ENCODE measurements at places on chromosomes 3 and 15. TPM values are rescaled to one million over a fixed set of nuclear protein-coding genes. Genes with fewer than 3 reads are reported as not detected.

The CACNA2D3 gene
- 33.7 TPM for total RNA-seq

The FAM107A gene
- 82.9 TPM for total RNA-seq

The PLA2G4D gene
- total RNA-seq: not detected

The BOC gene
- total RNA-seq: 7.1 TPM

The NME9 gene
- total RNA-seq: not detected

The C3orf85 gene
- total RNA-seq: not detected

The GAP43 gene
- total RNA-seq: 0.22 TPM

The KCNMB3 gene
- 0.92 TPM for total RNA-seq

The CEP19 gene
- 1.9 TPM for total RNA-seq

The MYL3 gene
- 11,437 TPM for total RNA-seq

The SERINC4 gene
- total RNA-seq: 0.30 TPM

The IDH3A gene
- total RNA-seq: 425 TPM

GRCh38 chr3:195855471-195856409, 44.0 kb upstream of the MUC4 start:
- DNase-seq: no peak

GRCh38 chr15:69486481-69487110, 34.0 kb downstream of the RPLP1 start:
- DNase-seq: no peak

DNA sequence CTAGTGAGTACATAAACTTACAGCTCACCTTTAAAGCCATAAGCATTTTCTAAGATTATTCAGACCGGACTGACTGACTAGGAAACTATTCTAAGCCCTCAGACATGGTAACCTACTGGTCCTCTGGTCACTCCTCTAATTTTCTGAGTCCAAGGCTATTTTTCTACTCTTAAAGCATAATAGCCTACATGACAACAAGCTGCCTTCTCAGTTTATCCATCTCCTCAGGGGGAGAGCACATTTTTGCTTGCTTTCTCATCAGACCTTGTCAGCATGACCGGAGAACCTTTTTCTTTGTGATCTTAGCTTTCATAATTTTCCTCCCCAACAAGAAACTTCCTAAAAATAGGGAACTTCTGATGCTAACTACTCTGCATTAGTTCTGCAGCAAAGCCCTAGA, 38.4 kb downstream of the UBP1 start:
- no peak for DNase-seq

DNA sequence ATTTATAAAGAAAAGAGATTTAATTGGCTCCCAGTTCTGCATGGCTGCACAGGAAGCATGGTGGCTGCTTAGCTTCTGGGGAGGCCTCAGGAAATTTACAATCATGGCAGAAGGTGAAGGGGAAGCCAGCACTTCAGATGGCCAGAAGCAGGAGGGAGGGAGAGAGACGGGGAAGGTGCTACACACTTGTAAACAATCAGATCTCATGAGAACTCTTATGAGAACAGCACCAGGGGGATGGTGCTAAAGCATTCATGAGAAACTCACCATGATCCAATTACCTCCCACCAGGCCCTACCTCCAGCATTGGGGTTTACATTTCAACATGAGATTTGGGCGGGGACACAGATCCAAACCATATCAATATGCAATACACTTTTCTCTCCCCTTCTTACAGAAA, 73.7 kb downstream of the ECT2 start:
- DNase-seq: no peak

DNA sequence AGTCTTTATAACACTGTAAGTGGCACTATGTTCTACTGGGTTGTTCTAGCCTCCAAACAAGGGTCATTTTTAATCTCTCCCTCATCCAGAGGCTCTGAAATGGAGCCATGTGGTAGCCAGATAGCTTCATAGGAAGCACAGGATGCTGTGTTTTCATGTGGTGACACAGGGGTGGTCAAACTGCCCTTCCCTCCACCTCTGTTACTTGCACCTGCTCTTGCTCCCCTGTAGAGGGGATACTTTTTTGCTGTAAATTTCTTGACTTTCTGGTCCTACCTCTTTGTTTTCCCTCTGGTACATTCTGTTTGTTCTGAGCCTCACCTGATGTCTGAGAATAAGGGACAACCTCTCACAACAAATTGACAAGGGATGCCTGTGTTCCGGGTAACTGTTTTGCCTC, 76.8 kb downstream of the EPHB1 start:
- no peak for DNase-seq

GRCh38 chr15:52370010-52370409, 74.4 kb upstream of the MYO5C start:
- DNase-seq: no peak

- DNase-seq: no peak
Observed at GRCh38 chr3:143216709-143217182, 97.2 kb downstream of the CHST2 start.

DNA sequence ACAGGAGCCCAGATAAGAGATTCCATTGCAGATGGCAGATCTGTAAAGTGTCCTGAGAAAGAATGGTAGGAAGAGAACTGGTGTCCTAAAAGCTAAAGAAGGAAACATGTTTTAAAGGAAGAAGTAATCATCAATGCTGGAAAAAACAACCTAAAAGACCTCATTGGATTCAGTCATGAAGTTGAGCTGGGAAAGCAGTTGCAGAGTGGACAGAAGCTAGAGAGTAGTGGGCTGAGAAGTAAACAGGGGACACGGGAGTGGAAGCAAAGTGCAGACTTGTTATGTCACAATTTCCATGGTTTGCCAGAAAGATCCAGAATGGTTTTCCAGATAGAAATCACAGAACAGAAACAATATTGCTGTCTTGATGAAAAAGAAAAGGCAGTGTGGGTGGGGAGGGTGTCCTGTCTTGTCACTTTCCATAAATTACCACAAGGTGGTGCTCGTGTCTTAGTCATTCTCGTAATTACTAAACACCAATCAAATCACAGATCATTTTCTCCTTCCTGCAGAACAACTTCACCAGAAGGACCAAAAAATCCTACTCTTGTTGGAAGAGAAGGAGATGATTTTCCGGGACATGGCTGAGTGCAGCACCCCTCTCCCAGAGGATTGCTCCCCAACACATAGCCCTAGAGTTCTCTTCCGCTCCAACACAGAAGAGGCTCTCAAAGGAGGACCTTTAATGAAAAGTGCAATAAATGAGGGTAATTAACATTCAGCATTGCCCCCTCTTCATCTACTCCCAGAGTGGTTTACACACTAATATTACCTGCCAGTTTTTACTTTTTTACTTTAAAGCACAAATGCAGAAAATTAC, 64.5 kb downstream of the KLHL25 start:
- DNase-seq: no peak

DNA sequence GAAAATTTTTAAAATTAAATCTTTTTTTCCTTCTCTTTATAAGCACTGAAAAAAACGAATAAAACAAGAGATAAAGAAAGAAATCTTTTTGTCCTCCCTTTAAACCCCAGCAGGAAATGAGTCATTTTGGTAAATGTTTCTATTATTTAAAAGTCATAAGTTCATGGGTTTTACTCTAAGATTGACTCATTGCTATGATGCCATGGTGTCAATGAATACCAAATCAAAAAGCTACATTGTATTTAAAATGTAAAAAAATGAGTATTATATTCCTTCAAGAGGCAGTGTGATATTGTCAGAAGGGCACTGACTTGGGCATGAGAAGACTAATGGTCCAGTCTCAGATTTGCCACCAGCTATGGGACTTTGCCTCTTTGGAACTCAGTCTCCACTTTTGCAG, 303.4 kb upstream of the DNAJC19 start:
- DNase-seq: no peak

GRCh38 chr15:95923792-95924191, 406.7 kb upstream of the NR2F2 start:
- DNase-seq: no peak

DNA sequence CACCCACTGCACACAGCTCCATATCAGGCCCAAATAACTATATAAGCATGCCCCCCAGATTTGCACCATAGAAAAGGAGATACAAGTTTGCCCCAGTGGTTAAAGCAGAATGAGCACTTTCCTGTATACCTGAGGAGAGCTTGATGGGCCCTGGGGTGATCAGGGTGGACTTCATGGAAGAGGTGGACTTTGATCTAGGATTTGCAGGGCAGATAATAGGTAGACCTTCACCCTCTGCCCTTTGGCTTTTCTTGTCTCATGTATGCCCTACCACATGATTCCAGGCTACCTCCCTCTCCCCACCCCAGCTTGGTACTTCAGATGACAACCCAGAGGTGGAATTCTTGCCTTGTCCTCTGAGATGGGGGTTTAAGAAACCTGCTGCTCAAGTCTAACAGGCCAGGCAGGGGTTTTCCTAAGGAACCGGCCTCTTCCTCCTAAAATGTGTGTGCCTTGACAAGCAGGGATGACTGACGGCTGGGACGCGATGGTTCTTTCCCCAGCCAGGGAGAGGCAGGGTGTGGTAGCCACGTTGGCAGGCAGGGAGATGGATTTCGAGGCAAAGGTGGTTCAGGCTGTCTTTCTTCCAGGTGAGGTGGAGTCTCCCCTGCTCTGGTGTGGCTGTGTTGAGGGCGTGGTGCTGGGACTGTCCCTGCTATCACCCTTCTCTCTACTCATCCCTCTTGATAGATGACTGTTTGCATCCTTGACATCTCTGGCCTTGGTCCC, 6.6 kb upstream of the RHCG start:
- DNase-seq: no peak

DNA sequence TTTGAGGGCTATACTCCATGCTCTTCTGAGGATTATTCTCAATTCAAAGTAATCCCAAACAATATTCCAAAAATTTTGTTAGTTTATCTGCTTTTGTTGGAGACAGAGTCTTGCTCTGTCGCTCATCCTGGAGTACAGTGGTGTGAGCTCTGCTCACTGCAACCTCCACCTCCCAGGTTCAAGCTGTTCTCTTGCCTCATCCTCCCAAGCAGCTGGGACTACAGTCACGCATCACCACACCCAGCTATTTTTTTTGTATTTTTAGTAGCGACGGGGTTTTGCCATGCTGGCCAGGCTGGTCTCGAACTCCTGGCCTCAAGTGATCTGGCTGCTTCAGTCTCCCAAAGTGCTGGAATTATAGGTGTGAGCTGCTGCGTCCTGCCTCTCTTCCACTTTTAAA, 39.1 kb downstream of the MEF2A start:
- no peak for DNase-seq

- no peak for DNase-seq
Observed at GRCh38 chr3:186577521-186577920, 7.0 kb downstream of the DNAJB11 start.

DNA sequence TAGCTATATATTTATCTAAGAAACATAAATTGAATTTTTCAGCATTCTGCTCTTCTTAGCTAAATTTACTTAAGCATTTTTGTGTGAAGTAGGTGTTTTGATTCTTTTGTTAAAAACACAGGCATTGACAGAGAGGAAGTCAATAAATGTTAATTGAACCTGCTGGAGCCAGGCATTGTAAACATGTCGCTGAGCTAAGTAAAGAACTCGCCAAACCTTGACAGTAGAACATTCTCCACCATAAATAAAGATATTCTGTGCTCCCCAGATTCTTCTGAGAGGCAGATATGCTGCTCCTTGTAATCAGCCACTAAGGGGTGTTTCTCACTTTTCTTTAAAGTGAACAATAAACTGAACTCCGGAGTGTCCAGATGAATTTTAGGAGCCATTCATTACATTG, 38.4 kb downstream of the SYNM start:
- DNase-seq: no peak

DNA sequence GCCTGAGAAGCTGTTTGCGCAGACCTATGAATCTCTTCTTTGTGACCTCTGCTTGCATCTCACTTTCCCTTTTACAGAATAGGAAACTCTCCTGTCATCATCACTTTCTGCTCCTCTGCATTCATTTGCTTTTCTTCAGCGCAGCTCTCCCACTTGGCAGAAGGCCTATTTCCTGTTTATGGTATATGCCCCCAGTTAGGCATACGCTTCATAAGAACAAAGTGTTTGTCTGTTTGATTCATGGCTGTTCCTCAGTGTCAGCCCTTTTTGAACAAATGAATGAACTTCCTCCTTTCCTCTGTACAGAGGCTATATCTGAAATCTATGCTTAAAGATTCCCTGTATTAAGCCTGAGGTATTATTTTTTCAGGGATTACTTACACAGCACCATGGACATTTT, 1216.9 kb upstream of the GBE1 start:
- no peak for DNase-seq

GRCh38 chr3:126081618-126082361, 2.1 kb downstream of the SLC41A3 start:
- DNase-seq: no peak

GRCh38 chr3:189372243-189372642, 200.5 kb downstream of the TPRG1 start:
- no peak for DNase-seq

DNA sequence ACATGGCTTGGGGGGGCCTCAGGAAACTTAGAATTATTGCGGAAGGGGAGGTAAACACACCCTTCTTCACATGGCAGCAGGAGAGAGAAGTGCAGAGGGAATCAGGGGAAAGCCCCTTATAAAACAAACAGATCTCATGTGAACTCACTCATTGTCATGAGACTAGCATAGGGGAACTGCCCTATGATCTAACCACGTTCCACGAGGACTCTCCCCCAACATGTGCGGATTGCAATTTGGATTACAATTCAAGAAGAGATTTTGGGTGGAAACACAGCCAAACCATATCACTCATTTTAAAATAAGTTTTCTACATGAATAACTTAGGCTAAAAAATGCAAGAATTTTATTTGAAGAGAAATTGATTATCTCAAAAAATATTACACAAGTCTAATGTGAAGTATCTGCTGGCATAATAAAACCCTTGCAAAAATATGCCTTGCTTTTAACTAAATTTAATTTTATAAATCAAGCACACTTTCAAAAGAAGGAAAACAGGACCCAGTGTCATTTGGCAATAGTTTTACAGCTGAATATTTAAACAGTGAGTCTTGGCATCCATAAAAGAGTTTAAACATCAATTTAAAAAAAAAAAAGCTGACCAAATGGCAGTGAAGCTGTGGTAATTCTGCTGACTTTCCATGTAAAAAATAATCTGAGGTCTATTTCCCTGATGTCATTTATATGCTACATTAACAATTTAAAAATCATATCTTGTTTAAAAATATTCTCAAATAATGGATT, 1057.2 kb downstream of the NAALADL2 start:
- no peak for DNase-seq

- DNase-seq: no peak
Observed at GRCh38 chr15:66222273-66223198, 31.0 kb downstream of the MEGF11 start.

DNA sequence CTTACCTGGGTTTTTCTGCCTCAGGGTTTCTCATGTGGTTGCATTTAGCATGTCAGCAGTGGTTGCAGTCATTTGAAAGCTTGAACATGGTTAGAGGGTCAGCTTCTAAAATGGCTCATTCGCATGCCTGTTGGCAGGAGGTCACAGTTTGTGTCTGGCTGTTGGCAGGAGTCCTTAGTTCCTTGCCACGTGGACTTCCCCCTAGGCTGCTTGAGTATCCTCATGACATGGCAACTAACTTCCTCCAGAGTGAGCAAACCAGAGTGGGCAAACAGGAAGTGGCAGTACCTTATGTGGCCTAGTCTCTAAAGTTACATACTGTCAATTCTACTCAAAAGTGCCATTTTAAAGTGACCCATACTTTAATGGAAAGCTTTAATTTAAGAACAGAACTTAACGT, 3.4 kb upstream of the UNC13C start:
- no peak for DNase-seq
